ENCODE measurements at places on chromosomes 11 and 22.

DNA sequence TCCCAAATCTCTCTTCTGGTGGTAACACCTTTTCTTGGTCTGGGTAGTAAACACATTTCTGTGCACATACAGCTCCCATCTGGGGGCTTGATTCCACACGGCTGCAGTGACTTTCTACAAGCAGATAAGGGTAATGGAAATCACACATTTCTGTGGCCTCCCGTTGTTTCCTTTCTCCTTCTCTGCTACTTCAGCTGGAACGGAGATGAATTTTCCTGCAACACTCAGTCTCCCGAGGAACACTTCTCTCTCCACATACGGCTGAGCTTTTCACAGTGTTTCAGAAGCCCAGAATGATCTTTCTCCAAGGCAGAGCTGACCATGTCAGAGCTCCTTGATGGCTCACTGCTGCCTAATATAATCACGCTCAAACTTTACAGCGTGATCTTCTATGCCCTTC is 364.3 kb upstream of the NARS2 start:
- DNase-seq, result no peak

DNA sequence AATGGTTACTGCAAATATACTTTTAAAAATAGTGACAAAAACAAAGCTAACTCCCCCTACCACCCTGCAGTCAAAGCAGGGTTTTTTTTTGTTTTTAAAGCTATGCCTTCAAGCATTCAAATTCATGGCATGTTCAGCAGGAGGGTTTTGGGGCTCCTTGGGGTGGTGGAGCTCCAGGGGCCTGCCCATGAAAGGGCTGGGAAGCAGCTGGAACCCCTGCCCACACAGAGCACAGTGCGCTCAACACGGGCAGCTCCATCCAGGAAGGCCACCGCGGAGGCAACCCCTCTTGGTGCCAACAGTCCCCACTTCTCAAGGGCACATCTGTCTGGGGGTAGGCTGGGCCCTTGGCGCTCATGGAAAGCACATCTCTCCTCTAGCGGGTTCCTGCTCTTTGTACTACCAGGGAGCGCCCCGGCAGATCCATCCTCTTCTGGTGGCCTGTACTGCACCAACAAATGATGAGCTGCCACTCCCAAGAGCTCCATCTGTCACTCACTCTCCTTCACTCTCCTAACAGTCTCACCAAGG is 16.6 kb upstream of the PHLDA2 start:
- no peak for DNase-seq

DNA sequence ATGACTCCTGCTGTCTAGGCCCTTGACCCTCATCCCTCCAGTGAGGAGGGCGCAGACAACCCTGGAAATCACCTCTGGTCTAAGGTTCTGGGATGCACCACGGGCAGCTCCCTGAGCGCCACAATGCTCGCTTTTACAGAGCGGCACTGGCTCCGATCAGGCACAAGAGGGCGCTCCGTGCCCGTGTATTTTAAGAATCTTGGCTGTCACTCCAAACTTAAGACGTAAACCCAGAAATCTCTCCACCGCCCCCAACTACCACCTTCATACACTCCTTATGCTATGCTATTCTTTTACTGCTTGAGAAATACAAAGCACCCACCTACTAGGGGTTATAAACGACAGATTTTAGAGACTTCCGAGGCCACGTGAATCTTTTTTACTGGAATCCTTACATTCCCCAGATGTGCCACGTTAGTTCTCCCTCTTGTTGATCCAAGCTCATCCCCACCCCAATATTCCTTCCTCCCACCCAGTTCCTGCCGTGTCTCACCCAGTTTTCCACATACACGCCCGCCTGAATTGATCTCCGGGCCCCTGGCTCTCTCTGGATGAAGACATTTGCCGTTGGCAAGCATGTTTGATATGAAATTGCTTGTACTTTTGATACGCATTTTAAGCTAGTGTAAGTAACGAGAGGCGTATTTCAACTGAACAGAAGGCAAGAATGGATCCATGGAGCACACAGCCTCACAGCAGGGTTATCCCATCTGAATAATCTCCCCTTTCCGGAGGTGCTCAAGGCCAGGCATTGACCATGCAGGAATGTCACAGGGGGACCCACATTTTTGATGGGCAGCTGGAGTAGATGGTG is 453.5 kb downstream of the OPCML start:
- DNase-seq, result no peak

DNA sequence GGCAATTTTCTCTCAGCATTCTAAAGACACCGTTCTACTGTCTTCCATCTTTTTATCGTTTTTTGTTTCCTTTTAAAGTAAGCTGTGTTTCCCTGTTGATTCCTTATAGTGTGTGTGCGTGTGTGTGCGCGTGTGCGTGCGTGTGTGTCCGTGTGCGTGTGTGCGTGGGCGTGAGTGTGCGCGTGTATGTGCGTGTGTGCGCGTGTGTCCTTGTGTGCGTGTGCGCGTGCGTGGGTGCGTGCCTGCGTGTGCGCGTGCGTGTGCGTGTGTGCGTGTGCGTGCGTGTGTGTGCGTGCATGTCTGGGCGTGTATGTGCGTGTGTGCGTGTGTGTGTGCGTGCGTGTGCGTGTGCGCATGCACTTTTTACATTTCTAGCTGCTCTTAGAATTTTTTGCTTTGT is 1033.7 kb downstream of the BRD1 start:
- DNase-seq, result no peak

DNA sequence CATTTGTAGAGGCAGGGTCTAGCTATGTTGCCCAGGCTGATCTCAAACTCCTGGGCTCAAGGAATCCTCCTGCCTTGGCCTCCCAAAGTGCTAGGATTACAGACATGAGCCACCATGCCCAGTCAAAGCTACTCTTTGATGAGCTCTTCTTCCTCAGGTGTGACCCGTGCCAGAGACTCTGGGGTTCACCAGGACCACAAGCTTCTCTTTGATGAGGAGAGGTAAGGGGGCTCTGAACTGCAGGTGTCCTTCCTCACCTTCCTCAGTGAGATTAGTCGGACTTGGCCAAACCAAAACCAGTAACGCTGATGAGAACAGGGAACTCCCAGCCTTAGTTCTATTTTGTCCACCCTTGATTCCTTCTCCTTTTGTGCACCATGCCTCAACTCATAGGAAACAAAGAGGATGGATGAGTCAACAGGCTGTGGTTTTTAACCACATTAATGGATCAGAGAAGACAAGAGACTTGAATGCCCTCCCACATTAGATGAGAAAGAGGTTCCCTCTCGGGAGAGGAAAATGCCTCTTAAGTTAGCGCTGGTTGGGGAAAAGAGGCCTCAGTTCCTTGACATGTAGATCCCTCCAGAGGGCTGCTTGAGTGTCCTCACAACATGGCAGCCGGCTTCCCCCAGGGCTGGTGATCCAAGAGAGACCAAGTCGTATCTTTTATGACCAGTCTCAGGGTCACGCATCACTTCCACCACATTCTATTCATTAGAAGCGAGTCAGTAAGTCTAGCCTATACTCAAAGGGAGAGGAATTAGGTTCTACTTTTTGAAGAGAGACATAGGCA is 25.7 kb upstream of the CTR9 start:
- no peak for DNase-seq

DNA sequence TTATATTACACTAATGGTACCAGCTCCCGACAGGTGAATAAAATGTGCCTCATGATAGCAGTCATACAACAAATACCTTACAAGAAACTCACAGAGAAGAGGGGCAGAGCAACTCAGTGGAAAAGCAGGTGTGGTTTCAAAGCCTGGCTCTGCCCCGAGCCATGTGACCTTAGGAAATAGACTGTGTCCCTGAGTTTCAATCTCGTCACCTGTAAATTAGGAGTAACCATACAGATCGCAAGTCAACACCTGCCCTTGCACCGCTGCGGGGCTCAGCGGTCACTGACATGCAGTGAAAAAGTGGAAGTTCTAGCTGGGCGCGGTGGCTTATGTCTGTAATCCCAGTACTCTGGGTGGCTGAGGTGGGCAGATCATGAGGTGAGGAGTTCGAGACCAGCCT is 11.9 kb upstream of the MRTFA start:
- no peak for DNase-seq

GRCh38 chr22:31176923-31177322 is 16.9 kb downstream of the RNF185 start:
- no peak for DNase-seq

- DNase-seq, result no peak
Measured at GRCh38 chr11:86978247-86978646, 23.1 kb upstream of the FZD4 start.

DNA sequence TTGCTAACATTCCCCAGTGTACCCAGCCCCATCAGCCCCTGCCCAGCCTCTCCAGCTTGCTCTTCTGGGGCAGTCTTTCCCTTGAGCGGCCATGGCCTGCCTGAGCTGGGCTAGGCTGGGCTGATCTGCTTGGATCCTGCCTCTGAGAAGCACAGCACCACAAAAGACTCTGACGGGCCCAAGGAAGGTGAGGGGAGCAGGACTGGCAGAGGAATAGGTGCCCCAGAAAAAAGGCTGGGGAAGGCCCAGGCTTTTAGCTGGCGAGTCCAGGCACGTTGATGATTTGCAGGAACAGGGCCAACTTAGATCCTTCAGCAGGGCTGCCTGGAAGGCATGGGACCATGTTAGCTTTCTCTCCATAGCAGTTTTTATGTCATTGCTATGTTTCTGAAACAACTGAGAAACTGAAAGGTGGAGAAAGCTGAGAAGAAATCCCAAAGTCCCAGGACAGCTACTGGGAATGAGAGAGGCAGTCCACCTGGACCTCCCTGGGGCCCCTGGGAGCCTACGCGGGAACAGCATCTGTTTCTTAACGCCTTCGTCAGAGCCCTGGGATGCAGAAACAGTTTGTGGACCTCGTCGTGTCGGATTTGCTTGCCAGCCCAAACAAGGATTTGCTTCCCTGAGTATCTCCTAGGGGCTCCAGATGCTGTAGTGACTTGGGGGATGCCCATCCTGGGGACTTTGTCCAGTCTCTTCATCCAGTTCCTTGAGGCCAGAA is 24.4 kb upstream of the FXYD6 start:
- DNase-seq, result no peak

GRCh38 chr22:30809086-30809485 is 114.4 kb downstream of the OSBP2 start:
- no peak for DNase-seq

GRCh38 chr11:133467686-133468085 is 64.6 kb downstream of the OPCML start:
- DNase-seq, result no peak

- DNase-seq, result no peak
Measured at GRCh38 chr22:39292561-39293074, 26.8 kb downstream of the RPL3 start.

- no peak for DNase-seq
Measured at GRCh38 chr11:118221419-118221818, 3.4 kb downstream of the JAML start.

DNA sequence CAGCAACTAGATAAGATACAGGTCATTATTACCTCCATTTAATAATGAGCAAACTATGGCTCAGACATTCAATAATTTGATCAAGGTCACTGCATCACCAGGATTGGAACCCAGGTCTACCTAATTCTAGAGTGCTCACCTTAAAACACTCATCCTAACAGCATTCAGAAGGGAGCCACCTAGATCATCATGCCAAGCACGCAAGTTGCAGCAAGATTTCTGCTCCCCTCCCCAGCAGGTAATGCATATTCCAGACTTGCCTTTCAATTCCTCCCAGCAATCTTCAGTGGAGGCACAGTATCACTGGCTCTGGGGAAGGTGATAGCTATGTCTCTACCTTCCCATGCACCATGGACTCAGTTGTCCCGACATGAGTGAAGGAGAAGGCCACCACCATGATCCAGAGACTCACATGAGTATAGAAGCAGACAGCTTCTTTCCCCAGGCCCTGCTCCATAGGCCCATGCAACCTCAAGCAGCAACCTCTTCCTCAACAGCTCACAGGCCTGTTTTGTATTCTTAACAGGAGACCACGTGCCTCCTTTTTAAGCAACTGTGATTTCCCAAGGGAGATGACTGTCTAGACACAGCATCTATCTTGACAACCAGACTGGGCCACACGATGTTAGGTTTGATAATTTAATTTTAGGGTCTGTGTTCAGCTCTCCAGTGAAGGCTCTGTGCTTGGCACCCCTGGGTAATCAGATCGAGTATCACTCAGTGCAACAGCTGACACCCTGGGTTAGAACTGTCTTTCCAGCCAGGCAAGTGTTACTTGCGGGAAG is 36.4 kb downstream of the RAB30 start:
- no peak for DNase-seq

DNA sequence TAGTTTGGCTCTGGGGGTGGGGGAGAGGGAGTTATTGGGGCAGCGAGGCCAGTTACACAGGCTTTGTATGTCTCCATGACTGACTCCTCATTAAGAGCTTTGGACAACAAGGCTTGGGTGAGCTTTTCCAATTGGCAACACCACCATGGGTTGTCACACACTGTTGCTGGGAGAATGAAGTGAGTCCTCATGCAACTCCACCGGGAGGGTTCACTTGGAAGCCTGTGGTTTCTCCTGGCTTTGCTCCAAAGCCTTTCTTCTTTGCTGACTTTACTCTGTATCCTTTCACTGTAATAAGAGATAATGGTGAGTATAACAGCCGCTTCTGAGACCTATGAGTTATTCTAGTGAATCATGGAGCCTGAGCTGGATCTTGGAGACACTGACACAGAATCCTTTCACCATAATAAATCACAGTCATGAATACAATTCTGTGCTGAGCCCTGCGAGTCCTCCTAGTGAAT is 24.9 kb downstream of the EIF3F start:
- DNase-seq, result no peak

- no peak for DNase-seq
Measured at GRCh38 chr11:73322382-73323306, 14.6 kb downstream of the ARHGEF17 start.

DNA sequence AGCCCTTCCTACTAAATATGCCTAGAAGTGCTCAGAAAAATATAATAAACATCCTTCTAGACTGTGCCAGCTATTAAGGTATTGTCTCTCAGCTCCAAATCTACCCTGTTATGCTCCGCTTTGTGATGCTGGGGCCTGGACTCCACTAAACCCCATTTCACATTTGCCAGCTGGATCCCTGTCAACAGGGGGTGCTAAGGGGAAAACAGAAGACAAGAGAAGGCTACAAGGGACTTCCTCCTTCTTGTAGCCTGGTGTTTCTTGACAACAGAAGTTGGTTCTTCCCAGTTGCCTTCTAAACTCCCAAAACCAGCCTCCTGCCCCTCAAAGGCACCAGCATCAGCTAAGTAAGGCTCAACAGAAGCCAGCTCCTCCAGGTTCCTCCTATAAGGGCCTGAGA is 5.2 kb downstream of the NUMA1 start:
- DNase-seq, result no peak
